ENCODE measurements at places on chromosomes 7 and 10.
A peak's percentile ranks its signal among the peaks of the same experiment; 100 is the strongest.

- no peak for DNase-seq
Measured at GRCh38 chr7:48183965-48184364, 12.7 kb downstream of the ABCA13 start.

- DNase-seq = peak; percentile 65
Measured at GRCh38 chr10:55631071-55631654, 729.9 kb downstream of the ZWINT start.

DNA sequence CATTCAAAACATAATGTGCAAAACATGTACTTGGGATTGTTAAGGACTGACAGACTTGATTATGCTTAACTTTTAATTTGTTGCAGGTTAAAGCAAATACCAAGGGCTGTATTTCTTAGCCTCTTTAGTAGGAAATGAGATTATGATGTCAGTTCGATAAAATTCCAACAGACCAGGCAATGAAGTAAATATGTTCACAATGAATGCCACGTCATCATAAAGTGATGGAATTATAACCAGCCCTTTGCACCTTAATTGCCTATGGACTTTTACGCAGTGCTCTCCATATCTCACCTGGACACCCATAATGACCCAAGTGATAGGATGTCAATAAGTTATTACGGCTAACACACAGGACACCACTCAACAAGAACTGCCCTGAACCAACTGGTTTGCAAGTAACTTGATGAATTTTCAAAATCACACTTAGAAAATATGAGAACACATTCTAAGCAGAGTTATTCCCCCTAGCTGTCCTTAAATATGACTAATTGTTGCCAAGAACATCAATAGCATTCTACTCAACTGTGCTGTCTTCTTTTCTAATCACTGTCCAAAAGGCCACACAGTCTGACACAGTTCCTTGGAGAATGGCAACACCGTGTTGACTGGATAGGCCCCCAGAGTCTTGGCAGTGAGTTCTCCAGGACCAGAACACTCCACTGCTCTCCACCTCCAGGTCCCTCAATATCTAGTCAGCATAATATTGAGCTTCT is 115.0 kb downstream of the CHCHD3 start:
- no peak for DNase-seq

- no peak for DNase-seq
Measured at GRCh38 chr10:70805619-70806215, 10.0 kb upstream of the SGPL1 start.

GRCh38 chr10:51770709-51771108 is 71.3 kb upstream of the CSTF2T start:
- no peak for DNase-seq

GRCh38 chr10:32163071-32163761 is 107.0 kb upstream of the KIF5B start:
- DNase-seq = no peak

GRCh38 chr10:31721096-31721495 is 207.5 kb downstream of the ARHGAP12 start:
- no peak for DNase-seq

- DNase-seq = no peak
Measured at GRCh38 chr10:34544400-34544799, 270.7 kb downstream of the PARD3 start.

DNA sequence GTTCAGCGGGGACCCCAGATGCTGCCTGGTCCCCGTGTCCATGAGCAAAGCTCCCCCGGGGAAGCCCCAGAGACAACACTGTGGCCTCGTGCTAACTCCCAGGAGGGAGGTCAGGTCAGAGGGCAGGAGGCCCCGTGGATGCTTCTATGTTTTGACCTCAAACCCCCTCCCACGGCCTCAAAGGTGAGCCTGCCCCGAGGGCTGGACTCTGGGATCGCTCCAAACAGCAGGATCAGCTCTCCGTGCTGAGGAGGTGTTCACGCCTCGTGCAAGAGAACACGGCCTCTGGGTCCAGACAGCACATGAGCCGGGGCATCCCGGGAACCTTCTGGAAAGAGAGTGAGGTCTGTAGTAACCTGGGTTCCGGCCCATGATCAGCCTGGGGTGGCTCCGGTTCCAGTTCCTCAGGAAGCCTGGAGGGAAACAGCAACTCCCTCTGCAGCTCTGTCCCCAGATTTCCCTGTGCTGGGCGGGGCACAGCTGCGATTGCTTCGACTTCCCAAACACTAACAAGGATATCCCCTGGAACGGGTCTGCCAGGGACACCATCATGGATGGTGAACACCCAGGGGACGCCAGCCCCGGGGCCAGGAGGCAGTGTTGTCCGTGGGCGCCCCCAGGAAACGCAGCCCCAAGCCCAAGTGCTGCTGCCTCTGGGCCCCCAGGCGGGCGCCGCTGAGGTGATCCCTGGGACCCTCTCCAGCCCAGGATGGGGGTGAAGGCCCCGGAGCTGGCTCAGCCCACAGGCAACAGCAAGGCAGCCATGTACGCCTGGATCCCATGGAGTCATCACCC is 18.0 kb upstream of the INPP5A start:
- no peak for DNase-seq

DNA sequence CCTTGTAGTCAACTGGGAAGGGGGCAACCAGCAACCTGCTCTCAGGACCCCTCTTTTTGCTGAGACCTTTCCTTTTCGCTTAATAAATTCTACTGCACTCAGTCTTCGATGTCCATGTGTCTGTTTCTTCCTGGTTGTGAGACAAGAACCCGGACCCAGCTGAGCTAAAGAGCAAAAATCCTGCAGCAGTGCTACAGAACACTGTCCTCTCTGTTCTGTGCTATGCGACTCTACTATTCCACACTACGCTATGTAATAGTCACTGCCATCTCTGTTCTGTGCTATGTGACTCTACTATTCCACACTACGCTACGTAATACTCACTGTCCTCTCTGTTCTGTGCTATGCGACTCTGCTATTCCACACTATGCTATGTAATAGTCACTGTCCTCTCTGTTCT is 34.3 kb downstream of the DIP2C start:
- DNase-seq = no peak

DNA sequence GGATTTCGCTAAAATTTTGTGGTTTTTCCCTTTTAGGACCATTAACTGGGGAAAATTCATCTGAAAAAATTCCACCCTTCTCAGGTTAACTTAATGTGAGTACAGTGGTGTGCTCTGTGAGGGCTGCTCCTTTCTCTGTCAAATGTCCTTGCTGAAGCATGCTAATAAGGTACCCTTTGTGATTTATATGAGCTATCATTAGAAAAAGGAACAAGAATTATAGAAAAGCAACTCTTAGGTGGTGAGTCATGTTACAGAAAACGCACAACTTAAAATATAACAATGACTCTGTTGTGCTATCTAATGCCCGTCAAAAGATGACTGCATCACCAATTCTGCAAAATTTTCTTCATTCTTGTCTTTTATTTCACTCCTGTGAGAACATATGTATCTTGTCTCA is 162.0 kb upstream of the MAGI2 start:
- no peak for DNase-seq

GRCh38 chr10:132309471-132309865 is 1.7 kb upstream of the STK32C start:
- DNase-seq = no peak

DNA sequence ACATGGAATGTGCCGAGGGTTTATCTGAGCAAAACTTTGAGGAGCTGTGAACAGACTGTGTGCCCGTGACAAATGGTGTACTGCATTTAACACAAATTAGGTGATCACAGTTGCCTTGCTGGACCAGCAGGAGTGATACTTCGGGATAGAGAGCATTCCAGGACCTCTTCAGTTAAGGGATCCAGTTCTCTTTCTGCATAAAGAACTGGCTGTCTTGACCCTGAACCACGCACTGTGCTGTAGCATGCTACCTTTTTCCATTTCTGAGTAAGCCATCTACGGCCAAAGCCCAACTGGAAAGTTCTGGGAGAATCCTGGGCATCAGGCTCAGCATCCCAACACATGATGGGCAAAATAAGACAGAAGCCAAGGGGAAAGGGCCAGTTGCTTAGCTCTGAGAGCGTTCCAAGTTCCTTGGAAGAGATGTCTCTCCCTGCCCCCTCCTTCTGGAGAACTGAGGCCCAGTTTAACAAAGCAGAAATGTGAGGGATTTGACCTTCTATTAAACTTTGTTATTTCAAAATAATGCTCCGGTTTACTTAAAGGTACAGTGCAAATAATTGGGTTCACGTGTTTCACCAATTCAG is 37.9 kb upstream of the ADD3 start:
- peak; percentile 72 for DNase-seq

DNA sequence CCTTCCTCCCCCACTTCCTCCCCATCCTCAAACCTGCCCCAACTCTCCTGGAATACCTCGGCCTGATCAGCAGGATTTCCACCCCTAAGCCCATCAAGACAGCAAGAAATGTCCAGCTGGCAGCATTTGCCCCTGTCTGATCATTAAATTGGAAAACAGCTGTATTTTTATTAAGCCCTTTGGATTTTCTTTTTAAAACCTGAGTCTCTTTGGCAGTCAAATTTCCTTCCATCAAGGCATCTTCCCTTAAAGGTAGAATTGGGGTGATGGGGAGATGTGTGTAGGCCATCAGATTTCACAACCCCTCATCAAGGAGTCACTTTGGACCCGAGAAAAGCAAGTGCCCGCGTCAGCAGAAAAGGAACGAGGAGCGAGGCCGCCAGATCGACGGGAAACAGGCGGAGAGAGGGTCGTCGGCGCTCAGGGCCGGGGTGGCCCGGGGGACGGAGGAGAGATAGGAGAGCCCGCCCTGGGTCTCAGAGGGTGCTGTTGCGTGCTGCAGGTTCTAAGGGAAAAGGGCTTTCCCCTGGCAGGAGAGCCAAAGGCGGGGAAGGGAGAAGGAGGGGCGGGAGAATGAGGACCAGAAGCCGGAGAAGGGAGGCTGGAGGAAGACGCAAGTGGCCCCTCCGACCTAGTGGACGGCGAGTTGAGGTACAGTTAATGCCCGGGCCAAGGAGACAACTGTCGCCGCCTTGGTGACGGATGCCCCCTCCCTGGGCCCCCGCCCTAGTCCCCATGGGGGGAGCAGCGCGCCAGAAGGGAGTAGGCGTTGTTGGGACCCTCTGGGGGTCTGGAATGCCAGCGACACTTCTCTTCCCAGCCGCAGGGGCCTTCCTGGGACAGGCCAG is 11.5 kb upstream of the GATA3 start:
- no peak for DNase-seq

DNA sequence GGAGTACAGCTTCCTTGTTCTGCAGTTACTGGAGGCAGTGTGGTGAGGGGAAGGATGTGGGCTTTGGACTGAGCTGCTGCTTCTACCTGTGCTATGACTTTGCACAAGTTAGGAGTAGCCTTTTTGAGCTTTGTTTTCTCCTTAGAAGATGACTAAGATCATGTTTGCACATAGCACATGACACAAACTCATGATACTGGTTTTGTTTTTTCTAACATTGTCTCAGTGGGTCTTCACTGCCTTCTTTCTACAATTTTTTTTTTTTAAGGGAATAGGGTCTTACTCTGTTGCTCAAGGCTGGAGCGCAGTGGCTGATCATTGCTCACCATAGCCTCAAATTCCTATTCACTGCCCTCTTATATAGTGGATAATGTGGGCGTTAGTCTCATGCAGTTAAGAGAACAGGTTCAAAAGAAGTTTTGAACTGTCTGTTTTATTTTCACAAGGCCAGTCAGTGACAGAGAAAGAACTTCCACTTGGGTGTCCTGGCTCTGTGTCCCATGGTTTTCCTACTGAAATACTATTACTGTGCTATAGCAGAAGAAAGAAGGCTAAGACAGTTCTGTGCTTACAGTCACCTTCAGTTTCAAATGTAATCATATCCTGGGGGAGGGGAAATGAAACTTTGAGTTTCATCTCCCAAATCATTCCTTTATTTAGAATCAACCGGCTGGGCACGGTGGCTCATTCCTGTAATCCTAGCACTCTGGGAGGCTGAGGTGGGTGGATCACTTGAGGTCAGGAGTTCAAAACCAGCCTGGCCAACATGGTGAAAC is 72.0 kb downstream of the KAT6B start:
- no peak for DNase-seq

- no peak for DNase-seq
Measured at GRCh38 chr7:113410796-113411195, 292.4 kb upstream of the SMIM30 start.

GRCh38 chr7:87541648-87542047 is 59.0 kb downstream of the ABCB1 start:
- DNase-seq = no peak

DNA sequence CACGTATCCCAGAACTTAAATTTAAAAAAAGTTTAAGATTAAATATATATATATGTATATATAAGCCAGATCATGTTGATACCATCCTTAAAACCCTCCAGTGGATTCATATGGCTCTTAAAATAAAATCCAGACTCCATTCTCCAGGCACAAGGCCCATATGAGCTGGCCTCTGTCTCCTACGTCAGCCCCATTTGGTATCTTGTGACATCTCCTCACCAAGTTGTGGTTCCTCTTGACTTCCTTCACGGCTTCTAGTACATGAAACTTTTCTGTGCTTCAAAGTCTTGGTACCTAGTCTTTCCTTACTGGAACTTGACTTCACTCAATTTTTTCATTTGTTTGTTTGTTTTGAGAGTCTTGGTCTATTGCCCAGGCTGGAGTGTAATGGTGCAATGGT is 61.3 kb downstream of the PRLHR start:
- DNase-seq = no peak

GRCh38 chr10:110931769-110932381 is 12.5 kb downstream of the SHOC2 start:
- no peak for DNase-seq

- DNase-seq = no peak
Measured at GRCh38 chr7:46537191-46537905, 616.3 kb upstream of the IGFBP3 start.

GRCh38 chr7:64666663-64667050 is 724 bp downstream of the ZNF107 start:
- DNase-seq = no peak

- DNase-seq = peak; percentile 80
Measured at GRCh38 chr7:149500910-149501309, 3.3 kb upstream of the ZNF746 start.

- no peak for DNase-seq
Measured at GRCh38 chr7:20236043-20236442, 18.9 kb upstream of the MACC1 start.

DNA sequence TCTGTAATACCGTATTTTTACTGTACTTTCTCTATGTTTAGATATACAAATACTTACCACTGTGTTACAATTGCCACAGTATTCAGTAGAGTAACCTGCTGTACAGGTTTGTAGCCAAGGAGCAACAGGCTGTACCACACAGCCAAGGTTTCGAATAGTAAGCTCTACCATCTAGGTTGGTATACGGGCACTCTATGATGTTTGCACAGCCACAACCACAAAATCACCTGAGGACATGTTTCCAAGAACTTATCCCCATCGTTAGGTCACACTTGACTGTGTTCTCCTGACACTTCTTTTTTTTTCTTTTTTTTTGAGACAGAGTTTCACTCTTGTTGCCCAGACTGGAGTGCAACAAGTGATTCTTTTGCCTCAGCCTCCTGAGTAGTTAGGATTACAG is 134.6 kb upstream of the TRIM24 start:
- no peak for DNase-seq

All from lung (tissue), 17 donors.